CD8-positive, alpha-beta memory T cell (primary cell): ENCODE measurements at places on chromosomes 13 and 19.
A peak's percentile ranks its signal among the peaks of the same experiment; 100 is the strongest.

DNA sequence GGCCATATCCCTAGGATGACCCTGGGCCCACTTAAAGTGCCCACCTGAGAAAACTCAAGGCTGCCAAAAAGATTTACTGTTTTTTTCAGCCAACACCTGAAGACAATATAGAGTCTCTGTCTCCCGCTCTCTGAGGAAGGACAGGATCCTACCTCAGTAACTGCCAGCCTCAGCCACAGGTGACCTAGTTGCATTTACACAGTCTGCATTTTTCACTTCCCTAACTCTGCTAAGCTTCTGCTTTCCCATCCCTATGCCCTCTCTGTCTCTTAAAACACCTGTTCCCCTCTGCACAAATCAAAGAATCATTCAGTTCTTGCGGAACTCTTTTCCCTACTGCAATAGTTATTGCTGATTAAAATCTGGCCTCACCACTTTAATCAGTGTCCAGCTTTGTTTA is 609.5 kb downstream of the UQCRFS1 start:
- DNase-seq = no peak

GRCh38 chr19:6402837-6403608 is 10.1 kb upstream of the GTF2F1 start:
- DNase-seq = no peak

- peak; percentile 54 for DNase-seq
Observed at GRCh38 chr19:1038978-1039645, 795 bp upstream of the ABCA7 start.

DNA sequence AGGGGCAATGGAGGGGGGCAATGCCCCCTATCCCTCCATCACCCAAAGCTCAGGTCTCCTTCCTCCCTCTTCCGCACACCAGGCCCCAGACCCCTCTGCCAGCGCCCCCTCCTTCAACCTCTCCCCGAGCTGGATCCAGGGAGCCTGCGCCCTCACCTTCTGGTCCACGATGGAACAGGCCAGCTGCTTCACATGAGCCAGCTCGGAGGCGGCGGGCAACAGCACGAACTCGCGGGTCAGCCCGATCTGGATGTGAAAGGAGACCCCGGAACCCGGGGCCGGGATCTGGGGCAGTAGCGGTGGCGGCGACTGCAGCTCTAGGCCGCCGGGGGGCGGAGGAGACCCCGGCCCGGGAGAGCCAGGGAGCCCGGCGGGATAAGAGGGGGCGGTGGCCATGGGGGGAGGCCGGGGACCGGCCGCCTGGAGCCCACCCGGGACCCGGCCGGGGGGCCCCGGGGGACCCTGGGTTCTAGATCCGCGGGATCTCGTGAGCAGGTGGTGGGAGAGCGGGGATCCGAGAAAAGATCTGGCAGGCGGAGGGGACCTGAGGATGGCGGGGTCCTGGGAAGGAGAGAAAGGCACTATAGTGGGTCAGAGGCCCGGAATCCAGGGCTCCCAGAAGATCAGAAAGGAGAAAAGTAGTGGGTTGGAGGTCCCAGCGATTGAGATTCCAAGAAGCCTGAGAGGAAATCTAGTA is 791 bp downstream of the PRKD2 start:
- no peak for DNase-seq

DNA sequence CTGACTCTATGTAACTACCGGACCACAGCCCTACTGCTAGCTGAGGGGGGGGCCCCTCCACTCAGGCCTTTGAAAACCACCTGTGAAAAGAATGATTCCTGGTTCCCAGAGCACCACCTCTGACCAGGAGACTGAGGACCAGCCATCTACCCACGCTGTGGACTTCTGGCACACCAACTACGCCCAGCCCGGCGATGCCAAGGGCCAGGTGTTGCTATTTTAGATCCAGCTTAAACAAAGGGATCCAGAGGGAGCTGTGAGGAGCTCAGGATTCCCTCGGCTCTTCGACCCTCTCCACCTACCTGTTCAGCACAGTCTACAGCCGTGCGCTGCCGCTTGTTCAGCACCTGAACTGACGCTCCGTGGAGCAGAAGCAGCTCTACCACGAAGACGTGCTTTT is 23.0 kb downstream of the PDCD5 start:
- no peak for DNase-seq

- no peak for DNase-seq
Observed at GRCh38 chr13:29319451-29319850, 276.0 kb downstream of the SLC7A1 start.

GRCh38 chr13:91331047-91331915 is 16.2 kb upstream of the MIR17HG start:
- no peak for DNase-seq

DNA sequence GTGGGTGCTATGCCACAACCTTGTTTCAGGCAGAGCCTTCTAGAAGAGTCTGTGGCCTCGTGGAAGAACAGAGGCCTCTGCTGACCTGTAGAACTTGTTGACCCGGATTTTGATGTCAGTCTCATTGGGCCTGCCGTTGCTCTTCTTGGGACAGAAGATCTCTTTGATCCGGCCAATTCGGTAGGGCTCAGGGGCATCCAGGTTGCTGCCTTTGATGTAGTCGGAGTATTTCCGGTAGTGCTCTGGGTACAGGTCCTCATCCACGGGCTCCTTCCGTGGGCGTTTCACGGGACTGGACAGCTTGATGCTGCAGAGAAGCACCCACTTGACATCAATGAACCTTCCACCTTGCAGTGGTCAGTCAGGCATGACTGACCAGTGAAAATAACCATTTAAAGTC is 24.0 kb upstream of the EIF3G start:
- DNase-seq = no peak

GRCh38 chr13:23701636-23702035 is 131.4 kb downstream of the TNFRSF19 start:
- DNase-seq = no peak

- DNase-seq = peak; percentile 24
Observed at GRCh38 chr13:22082437-22083100, 411.7 kb downstream of the FGF9 start.

GRCh38 chr19:16203256-16204004 is 5.7 kb downstream of the AP1M1 start:
- DNase-seq = peak; percentile 30

DNA sequence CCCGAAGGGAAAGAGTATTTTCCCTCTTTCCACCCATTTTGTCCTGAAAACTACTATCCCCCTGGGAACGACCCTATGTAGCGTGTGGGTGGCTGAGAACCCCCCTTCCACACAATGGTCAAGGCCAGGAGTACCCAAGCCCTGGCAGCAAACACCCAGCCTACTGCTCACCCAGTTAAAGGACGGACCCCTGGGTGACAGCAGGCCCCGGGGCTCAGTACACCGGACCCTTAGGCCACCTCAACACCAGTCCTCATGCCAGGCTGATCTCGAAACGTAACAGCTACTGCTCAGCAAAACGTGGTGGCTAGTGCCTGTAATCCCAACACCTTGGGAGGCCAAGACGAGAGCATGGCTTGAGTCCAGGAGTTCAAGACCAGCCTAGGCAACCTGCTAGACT is 1.4 kb downstream of the ANKRD27 start:
- no peak for DNase-seq

GRCh38 chr13:36414461-36414860 is 17.8 kb upstream of the CCNA1 start:
- no peak for DNase-seq

- no peak for DNase-seq
Observed at GRCh38 chr19:5091018-5091683, 122.2 kb downstream of the KDM4B start.

- no peak for DNase-seq
Observed at GRCh38 chr13:26951581-26952177, 191.1 kb upstream of the GPR12 start.

DNA sequence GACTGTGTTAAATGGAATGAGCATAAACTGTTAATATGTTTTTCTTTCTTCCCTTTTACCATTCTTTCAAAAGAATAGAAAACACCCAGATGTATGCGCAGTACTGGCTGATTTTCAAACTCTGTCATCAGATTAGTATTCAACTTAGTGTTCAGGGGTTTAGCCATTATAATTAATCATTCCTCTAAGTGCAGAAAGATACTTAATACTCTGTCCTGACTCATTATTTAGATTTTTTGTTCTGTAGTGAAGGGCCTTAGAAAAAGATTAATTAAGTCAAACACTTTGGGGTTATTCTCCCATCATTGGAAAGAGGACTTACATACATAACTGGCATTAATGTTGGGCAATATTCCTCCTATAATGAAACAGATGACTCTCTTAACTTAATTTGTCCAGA is 1316.7 kb upstream of the SLC10A2 start:
- DNase-seq = no peak

DNA sequence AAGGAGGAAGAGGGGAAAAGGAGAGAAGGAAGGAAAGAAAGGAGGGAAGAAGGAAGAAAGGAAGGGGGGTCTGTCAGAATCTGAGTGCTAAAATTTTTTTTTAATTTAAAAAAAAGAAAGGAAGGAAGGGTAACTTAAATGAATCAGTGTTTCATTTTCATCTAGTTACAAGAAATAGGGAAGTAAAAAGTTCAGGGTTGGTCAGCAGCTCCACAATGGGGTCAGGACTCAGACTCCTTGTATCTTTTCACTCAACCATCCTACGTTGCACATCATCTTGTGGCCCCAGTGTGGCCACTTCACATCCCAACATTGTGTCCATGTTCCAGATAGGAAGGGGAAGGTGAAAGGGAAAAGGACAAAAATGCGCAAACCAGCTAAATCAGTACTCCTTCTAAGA is 14.3 kb upstream of the FNDC3A start:
- no peak for DNase-seq

GRCh38 chr13:85985797-85986196 is 186.6 kb upstream of the SLITRK6 start:
- no peak for DNase-seq

DNA sequence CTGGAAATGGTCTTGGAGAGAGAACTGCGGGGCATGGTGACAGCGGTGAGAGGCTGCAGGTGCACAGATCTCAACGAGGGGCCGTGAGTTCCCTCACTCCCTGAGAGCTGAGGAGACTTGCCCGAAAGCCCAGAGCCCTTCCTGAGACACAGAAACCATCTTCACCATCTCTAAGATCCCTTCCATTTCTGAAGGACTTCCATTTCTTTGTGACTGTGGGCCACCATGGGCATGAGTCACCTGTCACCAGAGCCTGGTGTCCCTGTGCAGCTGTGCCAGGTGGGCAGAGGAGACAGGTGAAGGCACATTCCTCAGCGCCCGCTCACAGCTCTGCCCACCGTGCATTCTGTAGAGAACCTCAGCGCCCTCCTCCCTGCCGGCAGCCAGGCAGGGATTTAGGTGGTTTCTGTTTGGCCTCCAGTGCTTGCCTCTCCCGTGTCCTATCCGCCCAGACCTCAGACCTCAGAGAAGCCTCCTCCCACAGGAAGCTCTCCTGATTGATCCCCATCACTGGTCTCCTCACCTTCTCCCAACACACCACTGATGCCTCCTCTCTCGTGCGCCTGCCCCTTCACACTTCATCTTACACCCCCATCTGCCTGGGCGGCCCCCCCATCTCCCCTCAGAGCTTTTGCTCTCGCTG is 24.2 kb downstream of the SH3GL1 start:
- DNase-seq = no peak

DNA sequence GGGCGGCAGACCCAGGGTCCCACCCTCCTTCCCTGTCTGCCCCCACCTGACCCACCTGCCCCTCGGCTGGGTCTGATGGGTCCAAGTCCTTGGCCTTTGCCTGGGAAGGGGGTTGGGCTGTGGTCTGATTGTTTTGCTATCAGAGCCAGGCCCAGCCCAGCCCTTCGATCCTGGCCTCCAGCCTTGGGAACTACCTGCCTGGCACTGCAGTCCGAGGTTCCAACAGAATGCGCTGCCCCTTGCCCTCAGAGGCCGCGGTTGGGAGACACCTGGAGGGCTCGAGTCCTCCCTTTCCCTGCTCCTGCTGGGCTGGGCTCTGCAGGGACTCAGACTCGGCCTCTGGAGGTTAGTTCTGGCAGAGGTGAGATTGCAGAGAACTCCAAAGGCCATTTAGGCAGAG is 1.6 kb downstream of the CCL25 start:
- no peak for DNase-seq

DNA sequence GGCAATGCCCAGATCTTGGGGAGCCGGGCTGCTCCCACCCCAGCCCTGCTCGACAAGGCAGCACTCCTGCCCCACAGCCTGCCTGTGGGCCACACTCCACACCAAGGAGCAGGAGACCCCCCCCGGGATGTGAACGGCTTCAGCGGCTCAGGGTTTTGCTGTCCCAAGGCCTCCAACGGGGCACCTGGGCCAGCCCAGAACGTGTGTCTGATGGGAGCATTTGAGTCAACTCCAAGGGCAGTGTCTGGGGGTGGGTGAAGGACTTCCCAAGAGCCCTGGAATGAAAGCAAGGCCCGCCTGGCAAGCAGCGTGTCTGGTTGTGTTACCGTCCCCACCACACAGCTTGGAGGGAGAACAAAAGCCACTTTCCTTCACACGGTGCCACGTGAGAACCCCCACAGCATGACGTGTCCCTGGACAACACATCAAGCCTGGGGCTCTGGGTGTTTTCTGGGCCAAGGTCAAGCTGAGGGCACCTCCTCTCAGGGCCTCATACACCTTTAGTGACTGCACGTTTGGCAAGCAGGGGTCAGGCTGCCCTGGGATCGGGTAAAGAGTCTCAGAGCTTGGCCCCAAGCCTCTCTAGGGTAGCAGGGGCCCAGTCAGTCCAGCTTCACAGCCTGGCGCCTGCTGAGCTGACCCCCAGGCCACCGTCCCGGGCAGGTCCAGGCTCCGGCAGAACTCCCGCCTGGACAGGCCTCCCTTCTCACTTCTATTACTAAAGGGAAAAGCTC is 6.0 kb downstream of the C13orf46 start:
- DNase-seq = no peak

- DNase-seq = peak; percentile 50
Observed at GRCh38 chr19:49363268-49364082, at the start of gene DKKL1. Gene DKKL1 (plus strand): TSS chr19:49363877. CDS start chr19:49363999, 122 bp downstream.

GRCh38 chr13:111429064-111429558 is 108.7 kb downstream of the TEX29 start:
- DNase-seq = no peak

- no peak for DNase-seq
Observed at GRCh38 chr13:36914648-36915047, 5.4 kb downstream of the SMAD9 start.

GRCh38 chr13:59464926-59465325 is 698.8 kb downstream of the DIAPH3 start:
- no peak for DNase-seq

DNA sequence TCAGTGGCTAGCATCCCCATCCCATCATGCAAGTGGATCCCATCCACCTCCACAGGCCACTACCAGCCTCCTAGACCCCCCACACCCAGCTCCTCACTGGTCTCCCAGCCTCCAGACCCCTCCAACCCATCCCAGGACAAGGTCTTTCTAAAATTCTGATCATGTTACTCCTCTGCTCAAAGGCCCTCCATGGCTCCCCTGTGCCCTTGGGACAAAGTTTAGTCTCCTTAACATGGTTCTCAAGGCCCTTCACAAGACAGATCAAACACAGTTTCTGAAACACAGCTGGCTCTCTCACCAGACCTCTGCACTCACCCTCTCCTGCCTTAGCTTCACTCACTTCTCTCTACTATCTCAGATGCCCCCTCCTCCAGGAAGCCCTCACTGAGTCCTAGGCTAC is 9.3 kb downstream of the CEACAM19 start:
- no peak for DNase-seq
